ENCODE measurements at places on chromosomes 2 and 18. TPM values are rescaled to one million over a fixed set of nuclear protein-coding genes. Genes with fewer than 3 reads are reported as not detected.

PROM2 gene
- 0.46 TPM for total RNA-seq

C1GALT1C1L gene
- not detected for total RNA-seq

RAD51AP2 gene
- total RNA-seq = not detected

DNA sequence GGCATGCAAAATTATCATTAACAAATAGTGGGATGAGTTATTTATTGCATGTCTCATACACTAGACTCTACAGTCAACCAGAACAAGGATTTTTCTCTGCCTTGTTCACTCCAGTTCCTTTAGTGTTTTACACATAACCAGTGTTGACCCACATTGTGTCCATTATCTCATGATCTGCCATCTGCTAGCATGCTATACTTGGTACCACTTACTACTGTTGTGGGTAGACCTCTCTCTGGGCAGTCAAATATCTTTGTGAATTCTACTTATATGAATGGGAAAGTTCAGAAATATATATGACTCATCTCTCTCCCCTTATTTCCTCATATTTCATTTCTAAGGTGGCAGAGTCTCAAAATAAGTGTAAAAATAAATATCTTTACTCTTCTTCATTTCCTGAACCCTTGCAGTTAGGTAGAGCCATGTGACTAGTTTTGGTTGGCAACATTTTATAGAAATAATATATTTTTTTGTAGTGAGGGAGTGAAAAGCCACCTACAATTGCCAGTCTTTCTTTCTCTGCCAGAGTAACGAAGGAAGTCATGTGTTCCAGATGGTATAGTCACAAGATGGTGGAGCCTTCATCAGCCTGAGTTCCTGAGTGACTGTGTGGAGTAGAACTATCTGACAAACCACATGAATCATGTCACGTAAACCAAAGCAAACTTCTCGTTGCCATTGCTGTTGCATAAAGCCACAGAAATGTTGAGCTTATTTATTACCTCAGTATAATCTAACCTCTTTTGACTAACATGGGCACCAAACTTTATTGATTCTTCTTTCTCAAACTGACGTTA lies 704.0 kb downstream of the RNF144A start:
- DNase-seq = no peak

GRCh38 chr2:134454931-134455330 lies 201.1 kb downstream of the MGAT5 start:
- DNase-seq = no peak

- no peak for DNase-seq
These were observed 127.6 kb downstream of the NCOA1 start for GRCh38 chr2:24618680-24619079.

DNA sequence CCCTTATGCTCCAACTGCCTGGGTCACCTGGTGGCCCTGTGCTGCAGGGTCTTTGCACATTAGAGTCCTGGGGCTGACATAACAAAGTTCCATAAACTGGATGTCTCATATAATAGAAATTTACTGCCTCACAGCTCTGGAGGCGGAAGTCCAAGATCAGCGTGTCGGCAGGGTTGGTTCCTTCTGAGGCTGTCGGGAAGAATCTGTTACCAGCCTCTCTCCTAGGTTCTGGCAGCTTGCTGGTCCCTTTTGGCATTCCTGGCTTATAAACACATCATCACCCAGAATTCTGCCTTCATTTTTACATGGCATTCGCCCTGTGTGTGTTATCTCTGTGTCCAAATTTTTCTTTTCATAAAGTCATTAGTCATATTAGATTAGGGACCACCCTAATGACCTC lies 170.5 kb downstream of the NDUFA10 start:
- no peak for DNase-seq

DNA sequence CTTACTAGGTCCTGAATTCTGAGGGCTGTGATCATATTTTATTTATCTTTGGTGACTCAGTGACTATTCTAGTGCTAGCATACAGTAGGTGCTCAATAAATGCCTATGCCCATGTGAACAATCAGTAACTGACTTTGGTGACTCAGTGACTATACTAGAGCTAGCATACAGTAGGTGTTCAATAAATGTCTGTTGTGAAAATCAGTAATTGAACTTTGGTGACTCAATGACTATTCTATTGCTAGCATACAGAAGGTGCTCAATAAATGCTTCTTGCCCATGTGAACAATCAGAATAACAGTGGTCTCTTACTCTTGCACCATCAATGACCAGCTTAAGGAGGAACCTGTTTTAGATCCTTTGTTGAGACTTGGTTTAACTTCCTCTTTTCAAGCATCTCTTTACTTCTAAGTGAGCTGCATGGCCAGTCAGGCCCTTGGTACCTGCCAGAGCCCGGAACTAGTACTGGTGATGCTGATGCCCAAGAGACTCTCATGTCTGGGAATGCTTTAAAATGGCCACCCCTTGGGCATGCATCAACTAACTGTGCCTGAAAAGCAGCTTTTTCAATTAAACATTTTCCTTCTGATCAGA lies 214.9 kb upstream of the SPRED2 start:
- DNase-seq = no peak

GRCh38 chr18:68623342-68623741 lies 91.6 kb downstream of the TMX3 start:
- peak; percentile 36 for DNase-seq

DNA sequence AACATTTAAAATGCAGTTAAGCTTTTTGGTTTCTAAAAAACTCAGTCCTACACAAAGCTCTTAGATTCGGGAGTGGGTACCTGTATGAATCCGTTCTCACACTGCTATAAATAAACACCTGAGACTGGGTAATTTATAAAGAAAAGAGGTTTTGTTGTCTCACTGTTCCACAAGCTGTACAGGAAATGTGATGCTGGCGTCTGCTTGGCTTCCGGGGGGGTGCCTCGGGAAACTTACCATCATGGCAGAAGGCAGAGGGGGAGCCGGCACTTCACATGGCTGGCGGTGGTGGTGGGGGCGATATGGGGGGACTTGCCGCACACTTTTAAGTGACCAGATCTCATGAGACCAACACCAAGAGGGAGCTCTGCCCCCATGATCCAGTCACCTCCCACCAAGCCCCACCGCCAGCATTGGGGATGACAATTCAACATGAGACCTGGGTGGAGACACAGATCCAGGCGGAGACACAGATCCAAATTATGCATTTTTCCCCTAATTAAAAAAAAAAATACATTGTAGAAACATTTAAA lies 222.5 kb downstream of the GBX2 start:
- DNase-seq = no peak

DNA sequence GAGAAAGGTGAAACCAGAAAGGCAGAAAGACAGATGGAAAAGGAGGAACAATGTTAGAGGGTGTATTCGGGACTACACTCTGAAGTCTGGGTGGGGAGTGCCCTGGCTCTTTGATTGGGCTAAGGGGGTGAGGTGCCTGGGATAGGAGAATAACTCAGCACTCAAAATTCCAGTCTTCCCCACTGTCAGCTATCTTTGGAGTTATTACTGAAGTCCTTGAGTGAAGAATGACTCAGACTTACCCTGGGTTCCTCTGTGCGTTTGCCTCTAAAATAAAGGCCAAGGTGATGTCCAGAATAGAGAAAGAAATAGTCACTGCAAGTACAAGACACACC lies 151.8 kb upstream of the SERPINE2 start:
- DNase-seq = no peak

DNA sequence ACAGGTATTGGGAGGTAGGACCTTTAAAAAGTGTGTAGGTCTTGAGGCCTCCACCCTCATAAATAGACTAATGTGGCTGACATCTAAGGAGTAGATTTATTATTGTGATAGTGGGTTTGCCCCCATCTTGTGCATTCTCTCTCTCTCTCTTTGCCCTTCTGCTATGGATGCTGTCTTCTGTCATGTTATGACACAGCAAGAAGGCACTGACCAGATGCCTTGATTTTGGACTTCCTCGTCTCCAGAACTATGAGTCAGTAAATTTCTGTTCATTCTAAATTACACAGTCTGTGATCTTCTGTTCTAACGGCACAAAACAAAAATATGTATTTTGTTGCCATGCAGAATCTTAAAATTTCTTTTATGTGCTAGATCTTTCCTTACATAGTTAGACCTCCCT lies 66.9 kb downstream of the ATAD2B start:
- no peak for DNase-seq

DNA sequence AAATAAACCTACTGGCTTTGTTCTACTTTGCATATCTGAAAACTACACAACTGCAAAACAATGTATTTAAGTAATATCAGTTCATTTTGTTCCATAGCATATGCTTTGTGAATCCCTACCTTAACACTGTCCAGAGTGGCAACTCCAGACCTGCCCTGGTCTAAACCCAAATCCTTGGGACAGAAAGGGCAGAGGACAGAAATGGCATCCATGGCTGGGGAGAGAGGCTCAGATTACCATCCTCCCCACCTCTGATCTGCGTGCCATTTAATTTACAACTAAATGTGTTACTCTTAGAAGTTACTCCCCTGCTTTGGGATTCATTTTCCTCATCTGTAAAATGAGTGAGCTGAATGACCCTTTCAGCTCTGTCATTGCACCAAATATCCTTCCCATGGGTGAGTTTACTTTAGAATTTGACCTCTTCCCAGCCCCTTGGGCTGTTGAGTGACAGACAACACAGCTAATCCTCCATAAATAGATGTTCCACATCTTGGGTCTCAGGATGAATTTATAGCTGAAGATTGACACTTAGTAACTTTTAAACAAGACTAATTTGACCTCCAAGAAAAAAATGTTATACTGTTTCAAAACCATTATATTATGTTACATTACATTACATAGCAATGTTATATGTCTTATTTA lies 20.1 kb upstream of the NEB start:
- DNase-seq = no peak

DNA sequence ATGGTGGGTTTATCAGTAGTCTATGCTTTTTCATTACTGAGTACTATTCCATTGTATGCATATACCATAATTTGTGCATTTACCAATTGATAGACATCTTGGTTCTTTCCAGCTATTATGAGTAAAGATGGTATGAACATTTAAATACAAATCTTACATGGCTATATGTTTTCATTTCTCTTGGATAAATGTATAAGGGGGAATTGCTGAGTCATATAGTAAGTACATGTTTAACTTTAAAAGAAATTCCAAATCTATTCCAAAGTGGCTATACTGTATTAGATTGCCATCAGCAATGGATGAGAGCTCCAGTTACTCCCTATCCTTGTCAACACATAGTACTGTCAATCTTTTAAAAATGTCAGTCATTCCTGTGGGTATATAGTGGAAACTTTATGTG lies 243.9 kb downstream of the CDCA7 start:
- no peak for DNase-seq

DNA sequence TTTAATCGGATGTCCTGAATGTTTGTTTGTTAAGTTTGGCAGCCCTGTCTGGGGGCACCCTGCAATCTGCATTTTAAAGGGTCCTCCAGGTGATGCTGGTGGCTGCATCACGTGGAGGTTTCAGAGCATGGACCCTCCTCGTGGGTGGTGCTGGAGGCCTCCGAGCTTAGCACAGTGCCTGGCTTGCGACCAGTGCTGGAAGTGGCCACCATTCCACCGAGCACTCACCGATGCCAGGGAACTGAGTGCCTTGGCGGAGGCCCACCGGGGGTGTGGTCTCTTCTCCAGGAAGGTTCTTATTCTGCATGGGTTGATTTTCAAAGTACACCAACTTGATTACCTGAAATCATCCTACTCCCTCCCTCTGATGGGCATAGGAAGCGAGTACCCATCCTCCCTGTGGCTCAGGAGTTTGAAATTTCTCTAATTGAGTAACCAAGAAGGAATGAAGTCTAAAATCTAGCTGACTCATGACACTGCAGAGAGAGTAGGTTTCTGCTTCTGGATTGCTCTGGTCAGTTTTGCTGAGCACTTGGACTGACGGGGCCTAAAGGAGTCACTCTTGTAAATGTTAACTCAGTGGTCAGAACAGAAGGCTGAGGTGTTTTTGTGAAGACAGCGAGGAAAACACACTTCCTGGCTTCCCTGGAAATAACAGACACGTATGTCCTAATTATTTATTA lies 58.1 kb upstream of the SLC66A3 start:
- DNase-seq = no peak

- no peak for DNase-seq
These were observed 135.2 kb downstream of the MCFD2 start for GRCh38 chr2:46780411-46780800.

GRCh38 chr2:176133389-176133788 lies 3.9 kb downstream of the HOXD8 start:
- DNase-seq = no peak

DNA sequence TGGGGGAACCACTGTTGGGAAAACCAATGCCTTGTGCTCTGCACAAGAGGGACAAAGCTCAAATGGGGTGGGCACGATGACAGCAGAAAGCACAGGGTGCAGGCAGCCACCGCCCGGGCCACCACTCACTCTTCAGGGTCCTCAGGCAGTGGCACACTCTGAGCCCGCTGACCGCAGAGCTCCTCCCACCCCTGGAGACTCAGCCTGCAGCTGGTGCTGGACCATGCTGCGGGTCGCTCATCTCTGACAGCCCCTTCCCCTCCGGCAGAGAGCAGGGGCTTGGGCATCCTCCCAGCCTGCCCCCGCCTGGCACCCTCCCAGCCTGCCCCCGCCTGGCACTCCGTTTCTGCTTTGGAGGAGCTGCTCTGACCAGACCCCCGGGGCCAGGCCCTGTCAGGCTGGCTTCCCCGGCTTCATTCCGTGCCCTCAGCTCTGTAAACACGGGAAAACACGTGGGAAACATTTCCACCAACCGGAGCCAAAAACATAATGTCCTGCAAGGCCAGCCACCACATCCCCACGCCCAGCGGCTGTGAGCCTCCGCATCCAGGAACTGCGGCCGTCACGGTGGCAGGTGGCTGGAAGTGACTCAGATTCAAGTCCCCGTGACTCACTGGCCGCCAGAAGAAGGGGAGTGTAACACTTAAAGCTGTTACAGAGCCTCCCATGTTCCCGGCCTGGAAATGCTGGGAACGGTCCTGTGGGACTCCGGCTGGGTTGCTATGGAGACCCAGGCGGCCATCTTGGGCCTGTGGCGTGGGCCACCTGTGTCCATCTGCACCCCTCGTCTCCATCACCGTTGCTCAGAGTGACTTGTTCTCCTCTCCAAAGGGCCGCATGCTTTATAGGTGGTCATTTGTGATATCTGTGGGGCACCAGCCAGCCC lies 6.8 kb upstream of the SNED1 start:
- DNase-seq = no peak

DNA sequence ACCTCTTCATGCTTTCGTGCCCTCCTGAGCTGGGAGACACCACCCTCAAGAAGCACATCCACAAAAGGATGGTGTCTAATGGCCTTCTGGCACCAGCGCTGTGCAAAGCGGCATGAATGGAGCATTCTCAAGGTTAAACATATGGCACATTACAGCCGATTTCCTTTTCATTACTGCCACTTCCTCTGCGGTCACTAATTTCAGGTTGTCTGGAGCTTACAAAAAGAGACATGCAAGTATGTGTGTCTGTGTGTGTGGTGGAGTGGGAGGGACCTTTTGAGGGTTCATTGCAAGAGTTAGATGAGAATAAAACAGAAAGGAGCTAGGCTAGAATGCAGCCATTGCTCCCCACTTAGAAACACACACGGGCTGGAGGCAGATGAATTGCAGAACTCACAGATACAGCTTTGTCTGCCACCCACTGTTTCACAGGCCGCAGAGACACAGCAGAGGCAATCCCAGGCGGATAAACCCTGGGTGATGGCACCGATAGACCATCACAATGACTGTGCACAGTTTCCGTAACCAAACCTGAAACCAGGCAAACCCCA lies 76.0 kb downstream of the TGIF1 start:
- DNase-seq = peak; percentile 70
